ENCODE measurements at places on chromosomes 1 and 21.

DNA sequence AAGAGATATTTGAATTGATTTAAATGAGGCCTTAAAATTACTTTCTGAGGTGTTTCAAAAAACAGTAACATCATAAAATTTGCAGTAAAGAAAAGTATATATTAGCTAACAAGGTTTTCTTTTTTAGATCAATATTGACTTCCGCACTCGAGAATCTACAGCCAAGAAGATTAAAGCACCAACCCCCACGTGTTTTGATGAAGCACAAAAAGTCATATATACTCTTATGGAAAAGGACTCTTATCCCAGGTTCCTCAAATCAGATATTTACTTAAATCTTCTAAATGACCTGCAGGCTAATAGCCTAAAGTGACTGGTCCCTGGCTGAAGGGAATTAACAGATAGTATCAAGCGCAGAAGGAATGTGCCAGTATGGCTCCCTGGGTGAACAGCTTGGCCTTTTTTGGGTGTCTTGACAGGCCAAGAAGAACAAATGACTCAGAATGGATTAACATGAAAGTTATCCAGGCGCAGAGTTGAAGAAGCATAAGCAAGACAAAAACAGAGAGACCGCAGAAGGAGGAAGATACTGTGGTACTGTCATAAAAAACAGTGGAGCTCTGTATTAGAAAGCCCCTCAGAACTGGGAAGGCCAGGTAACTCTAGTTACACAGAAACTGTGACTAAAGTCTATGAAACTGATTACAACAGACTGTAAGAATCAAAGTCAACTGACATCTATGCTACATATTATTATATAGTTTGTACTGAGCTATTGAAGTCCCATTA lies 3.6 kb downstream of the RGS1 start:
- DNase-seq: no peak

DNA sequence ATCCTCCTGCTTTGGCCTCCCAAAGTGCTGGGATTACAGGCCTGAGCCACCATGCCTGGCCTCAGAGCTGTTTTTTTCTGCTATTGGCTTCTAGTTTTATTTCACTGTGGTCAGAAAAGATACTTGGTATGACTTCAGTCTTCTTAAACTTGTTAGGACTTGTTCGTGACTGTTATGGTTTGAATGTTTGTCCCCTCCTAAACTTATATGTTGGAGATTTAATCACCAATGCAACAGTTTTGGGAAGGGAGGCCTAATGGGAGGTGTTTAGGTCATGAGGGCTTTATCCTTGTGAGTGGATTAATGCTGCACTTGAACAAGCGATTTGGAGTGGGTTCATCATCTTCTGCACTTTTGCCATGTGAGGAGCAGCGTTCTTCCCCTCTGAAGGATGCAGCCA lies 24.5 kb upstream of the SOD1 start:
- DNase-seq: no peak

DNA sequence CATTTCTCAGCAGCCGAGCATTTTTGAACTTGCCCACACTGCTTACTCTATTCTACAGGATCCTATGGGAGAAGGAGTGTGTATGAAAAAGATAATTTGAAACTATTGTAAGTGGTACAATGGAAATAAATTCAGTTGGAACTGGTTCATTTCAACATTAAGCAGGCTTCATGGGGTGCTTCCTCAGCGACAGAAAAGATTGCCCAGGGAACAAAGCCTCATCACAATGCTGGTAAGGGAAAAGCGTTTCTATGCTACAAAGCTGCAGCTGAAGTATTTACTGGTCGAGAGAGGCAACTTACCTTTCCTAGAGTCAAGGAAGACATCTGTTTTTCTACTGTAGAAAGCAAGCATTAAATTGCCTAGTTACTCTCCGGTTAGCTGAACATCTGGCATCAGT lies 568.2 kb upstream of the ZP4 start:
- no peak for DNase-seq

GRCh38 chr1:219066631-219067349 lies 106.9 kb upstream of the LYPLAL1 start:
- no peak for DNase-seq

GRCh38 chr1:61533546-61533945 lies 191.4 kb downstream of the TM2D1 start:
- DNase-seq: no peak

DNA sequence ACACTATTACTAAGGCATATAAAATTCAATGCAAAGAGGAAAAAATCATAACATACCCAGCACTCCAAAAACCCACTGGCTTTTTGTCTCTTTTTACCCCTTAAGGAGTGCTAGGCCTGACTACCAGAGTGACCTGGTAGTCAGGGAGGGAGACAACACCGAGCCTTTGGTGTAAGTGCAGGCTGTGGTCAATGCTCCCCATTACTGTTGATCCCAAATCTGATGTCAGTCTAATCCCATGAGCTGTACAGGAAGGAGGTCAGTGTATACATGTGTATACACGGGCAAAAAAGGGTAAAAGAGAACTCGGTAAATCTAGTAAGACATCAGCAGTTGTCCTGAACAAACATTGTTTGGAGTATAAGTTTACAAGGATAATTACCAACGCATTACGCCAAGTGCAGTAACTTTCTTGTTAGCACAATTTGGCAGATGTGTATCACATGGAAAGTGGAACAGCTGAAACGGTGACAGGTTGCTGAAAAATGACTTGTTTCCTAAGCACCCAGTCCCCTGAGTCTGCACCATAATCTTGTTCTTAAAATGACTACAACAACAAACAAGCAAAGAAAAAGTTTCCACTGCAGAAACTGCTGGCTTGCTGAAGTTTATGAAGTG lies 217.9 kb downstream of the KCNH1 start:
- no peak for DNase-seq

DNA sequence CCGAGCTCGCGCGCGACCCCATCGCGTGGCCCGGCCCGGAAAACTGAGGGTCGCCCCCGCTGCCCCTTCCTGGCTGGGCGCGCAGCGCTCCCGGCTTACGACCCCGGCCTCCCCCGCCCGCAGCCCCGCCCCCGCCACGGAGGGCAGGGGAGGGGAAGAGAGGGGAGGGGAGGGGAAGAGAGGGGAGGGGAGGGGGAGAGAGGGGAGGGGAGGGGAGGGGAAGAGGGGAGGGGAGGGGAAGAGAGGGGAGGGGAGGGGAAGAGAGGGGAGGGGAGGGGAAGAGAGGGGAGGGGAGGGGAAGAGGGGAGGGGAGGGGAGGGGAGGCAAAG lies 6.7 kb upstream of the ANKRD65 start:
- DNase-seq: no peak

GRCh38 chr1:156436141-156437036 lies 64.2 kb downstream of the MEF2D start:
- no peak for DNase-seq

DNA sequence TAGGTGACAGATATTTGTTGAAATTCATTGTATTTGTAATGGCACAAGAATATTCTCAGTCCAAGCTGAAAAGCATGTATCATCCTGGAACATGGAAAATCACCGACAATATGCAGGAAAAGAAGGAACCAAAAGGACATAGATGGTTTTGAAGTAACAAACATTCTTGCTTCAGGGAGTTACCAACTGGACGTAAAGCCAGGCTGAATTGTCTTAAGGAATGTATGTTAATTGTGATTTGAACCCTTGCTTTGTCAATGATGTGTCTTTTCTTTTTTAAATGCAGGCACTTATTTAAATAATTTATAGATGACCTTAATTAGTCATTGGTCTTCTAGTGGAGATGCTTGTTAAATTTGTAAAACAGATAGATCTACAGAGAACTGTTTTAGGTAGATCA lies 489.4 kb upstream of the ZP4 start:
- no peak for DNase-seq

GRCh38 chr1:212234431-212235395 lies 50.5 kb upstream of the PPP2R5A start:
- DNase-seq: no peak

- no peak for DNase-seq
These were observed 54.4 kb downstream of the SYT6 start for GRCh38 chr1:114099268-114099667.

GRCh38 chr1:54335011-54335754 lies 71.0 kb downstream of the SSBP3 start:
- DNase-seq: no peak

GRCh38 chr1:30668546-30669327 lies 54.6 kb downstream of the MATN1 start:
- no peak for DNase-seq

DNA sequence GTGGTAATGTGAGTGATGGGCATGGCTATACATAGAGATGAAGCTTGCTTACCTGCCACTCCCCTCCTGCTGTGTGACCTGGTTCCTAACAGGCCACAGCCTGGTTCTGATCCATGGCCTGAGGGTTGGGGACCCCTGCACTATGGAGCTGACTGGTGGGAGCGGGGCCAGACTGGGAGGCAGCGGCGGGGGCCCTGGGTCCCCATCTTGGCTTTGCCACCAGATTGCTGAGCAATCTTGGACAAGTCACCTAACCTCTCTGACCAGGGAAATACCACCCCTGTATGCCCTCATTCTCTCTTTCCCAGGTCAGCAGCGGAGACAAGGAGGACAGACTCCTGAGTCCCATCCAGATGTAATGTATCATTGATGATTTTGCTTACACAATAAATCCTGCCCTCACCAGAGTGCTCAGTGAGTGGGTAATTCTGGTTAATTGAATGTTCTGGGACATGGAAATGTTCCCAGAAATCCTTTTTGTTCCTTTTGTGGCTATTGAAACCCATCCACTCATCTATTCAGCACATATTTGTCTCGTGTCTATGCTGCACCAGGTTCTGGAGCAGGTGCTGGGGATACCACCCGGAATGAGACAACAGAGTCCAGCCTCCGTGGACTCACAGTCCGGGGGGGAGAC lies 4.1 kb upstream of the ARHGEF10L start:
- DNase-seq: no peak

DNA sequence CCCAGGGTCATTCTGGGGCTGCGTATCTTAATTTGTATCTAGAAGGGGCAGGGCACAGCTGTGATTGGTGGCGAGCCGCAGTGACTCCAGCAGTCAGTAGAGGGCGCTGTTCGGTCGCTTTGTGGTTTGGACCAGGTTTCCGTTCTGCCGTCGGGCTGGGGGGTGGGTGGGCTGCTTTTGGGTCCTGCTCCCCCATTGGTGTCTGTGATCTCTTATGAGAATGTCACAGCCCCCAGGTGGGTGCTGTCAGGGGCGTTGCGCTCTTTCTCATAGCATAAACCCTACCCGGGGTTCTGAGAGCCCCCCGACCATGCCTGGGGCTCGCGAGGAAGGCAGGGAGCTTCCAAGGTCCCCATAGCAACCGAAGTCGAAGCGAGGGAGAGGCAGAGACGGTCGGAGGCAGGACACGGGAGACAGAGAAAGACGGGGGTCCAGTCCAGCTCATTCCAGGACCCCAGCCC lies 5.4 kb downstream of the TFF3 start:
- DNase-seq: peak; percentile 77

- DNase-seq: no peak
These were observed 482.9 kb downstream of the PTPRU start for GRCh38 chr1:29719253-29719652.

All from left forelimb (tissue), 1 donor.